ENCODE measurements at places on chromosomes 3 and 15.

- no peak for DNase-seq
Measured at GRCh38 chr3:148162132-148162531, 535.6 kb upstream of the AGTR1 start.

- DNase-seq: no peak
Measured at GRCh38 chr15:50808728-50809127, 43.2 kb upstream of the SPPL2A start.

- DNase-seq: no peak
Measured at GRCh38 chr15:79455361-79455760, 23.2 kb downstream of the MINAR1 start.

GRCh38 chr3:173275740-173276139 is 121.8 kb upstream of the NLGN1 start:
- no peak for DNase-seq

GRCh38 chr15:99631255-99631654 is 65.5 kb downstream of the MEF2A start:
- no peak for DNase-seq

DNA sequence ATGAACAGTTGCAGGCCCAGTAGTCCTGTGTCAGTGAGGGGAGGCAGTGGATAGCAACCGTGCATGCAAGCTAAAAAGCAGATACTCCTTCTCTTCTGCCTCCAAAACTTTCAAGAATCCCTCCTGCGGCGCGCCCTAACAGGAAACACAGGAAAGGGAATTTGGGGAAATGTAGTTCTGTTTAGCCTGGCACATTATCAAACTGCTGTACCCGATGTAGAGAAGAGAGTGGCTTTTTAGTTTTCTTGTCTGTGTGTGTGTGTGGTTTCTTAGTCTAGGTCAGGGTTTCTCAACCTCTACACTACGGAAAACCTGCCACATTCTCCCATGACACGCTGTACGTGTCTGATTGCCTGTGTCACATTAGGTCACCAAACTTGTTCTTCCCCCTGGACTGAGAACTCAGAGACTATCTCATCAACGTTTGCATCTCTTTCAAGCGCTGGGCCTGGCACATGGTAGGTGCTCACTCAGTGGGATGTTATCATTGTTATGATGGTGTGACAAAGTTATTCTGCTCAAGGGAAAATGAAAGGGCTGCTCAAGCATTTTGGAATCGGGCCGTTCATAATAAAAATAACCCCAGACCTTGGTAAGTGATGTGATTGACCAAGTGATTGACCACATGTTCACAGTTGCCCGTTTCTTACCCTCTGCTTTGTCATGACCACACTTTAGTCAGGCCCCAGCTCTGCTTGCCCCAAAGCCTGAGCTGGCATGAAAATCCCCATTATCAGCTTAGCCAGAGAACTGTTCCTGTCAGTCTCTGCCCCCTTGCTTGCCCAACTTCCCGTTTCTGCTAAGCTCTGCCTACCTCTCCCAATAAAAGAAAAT is 33.2 kb downstream of the TM4SF4 start:
- DNase-seq: no peak

DNA sequence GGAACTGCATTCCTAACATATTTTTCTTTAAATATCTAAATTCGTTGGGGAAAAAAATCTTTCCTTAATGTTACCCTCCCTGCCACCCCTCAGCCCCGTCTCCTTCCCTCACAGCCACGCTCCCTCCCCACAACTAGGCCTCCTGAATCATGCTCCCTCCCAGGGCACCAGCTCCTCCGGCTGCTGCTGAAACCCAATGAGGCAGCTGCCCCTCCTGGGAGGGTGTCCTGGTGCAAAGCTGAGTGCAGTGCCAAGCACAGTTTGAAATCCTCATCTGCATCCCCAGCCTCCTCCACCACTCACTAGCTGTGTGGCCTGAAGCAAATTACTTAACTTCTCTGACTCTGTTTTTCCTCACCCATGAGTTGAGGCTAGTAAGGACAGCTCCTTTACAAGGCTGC is 2.7 kb upstream of the NR2E3 start:
- no peak for DNase-seq

GRCh38 chr3:195224156-195224979 is 46.6 kb downstream of the XXYLT1 start:
- DNase-seq: no peak

DNA sequence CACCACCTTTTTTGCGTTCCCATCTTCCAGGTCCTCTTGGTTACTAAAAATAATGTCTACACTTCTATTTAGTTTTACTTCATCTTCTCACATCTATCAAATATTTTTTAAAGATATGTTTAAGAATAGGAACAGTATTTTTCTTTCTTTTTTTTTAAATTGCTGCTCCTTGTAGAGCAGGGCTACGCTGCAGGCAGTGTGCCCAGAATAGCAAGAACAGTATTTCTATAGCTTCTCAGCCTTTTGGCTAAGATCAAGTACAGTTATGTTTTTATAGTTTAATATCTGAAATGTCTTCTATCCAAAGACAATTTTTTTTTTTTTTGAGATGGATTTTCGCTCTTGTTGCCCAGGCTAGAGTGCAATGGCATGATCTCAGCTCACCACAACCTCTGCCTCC is 73.0 kb downstream of the MYO9A start:
- no peak for DNase-seq

- no peak for DNase-seq
Measured at GRCh38 chr15:69860921-69861320, 236.8 kb downstream of the TLE3 start.

DNA sequence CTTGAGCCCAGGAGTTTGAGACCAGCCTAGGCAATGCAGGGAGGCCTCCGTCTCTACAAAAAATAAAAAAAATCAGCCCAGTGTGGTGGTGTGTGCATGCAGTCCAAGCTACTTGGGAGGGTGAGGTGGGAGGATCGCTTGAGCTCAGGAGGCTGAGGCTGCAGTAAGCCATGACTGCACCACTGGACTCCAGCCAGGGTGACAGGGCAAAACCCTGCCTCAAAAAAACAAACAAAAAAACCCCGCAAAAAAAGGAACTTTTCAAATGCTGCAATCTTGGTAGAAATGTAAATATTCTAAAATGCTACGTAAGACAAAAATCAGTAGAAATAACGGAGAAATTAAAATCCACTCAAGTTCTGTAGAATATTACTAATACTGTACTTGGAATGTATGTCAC is 108.1 kb upstream of the MELTF start:
- DNase-seq: no peak

DNA sequence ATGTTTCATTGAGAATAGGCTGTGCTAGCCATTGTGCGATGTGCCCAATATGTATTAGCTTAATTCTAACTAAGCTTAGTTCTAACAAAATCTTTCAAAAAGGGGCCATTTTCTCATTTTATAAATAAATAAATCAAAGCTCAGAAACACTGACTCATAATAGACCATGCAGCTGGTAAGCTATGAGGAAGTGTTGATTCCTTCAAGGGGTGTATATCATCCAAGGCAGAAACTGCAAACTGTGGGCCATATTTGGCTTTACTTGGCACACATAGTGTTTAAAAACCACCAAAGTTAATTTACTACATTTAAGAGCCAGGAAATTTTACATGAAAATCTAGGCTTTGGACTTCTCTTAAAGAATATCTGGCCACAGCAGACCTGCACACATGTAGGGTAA is 136.5 kb downstream of the ZNF621 start:
- no peak for DNase-seq

GRCh38 chr3:15667484-15667883 is 65.9 kb downstream of the BTD start:
- no peak for DNase-seq

- DNase-seq: no peak
Measured at GRCh38 chr3:118974356-118975097, 60.1 kb downstream of the IGSF11 start.

- DNase-seq: no peak
Measured at GRCh38 chr3:165378761-165379160, 182.6 kb upstream of the SLITRK3 start.

DNA sequence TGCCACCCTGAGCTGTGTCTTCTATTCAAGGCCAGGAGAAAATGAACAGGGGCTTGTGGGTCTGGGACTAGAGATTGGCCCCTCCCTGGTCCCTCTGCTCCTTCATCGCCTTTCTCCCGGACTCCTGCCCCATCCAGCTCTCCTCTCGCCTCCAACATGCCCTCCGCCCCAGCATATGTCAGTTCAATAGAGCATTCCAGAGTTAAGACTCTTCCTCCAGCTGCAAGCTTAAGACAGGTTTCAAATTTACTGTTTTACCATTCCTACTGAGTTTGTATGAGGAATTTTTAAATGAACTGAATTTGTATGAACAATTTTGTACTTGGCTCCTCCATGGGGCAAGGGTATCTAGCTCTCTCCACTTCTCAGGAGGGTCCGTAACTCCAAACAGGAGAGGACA is 195.6 kb downstream of the TBC1D2B start:
- no peak for DNase-seq

GRCh38 chr15:55515491-55515890 is 7.5 kb upstream of the DNAAF4 start:
- no peak for DNase-seq

GRCh38 chr15:73991260-73991659 is 835 bp downstream of the STOML1 start:
- no peak for DNase-seq

GRCh38 chr3:48408823-48409281 is 21.0 kb downstream of the PLXNB1 start:
- DNase-seq: no peak

DNA sequence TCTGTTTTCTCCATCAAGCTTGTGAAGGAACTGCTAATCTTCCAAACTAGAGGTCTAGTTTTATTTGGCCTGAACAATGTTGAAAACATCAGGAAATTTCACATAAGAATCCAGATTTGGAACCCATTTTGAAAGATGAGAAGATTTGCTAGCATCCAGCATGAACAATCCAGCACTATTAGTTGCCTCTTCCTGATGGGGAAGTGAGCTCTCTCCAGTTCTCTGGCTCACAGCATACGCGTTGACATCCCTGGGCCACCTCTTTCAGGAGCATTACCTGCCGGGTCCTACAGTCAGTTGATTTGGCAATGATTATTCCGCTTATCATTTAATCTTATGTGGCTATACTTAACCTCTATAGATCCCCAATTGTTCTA is 10.9 kb downstream of the GPR87 start:
- DNase-seq: no peak

DNA sequence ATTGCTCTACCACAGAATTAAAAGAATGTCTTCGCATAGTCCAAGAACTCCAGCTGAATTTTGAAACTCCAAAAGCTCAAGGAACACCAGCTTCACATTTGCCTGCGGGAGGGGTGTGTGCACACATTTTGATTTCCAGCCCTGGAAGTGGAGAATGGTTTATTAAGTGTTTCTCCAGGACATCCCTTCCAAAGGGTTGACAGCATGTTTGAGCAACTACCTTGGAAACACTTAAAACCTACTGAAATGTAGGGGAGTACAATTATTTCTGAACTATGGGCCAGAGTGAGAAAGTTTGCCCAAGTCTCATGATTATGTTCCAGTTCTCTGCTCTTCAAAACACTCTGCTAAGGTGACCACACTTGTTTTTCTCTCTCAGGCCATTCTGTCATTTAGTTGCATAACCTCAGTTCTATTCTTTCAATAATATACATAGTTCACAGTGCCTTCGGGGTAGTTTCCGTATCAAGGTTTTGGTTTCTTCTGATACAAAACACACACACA is 7.9 kb downstream of the ACP3 start:
- DNase-seq: no peak

- DNase-seq: no peak
Measured at GRCh38 chr15:73564255-73564654, 68.9 kb downstream of the NPTN start.

- DNase-seq: no peak
Measured at GRCh38 chr3:35932995-35933394, 293.7 kb downstream of the ARPP21 start.

DNA sequence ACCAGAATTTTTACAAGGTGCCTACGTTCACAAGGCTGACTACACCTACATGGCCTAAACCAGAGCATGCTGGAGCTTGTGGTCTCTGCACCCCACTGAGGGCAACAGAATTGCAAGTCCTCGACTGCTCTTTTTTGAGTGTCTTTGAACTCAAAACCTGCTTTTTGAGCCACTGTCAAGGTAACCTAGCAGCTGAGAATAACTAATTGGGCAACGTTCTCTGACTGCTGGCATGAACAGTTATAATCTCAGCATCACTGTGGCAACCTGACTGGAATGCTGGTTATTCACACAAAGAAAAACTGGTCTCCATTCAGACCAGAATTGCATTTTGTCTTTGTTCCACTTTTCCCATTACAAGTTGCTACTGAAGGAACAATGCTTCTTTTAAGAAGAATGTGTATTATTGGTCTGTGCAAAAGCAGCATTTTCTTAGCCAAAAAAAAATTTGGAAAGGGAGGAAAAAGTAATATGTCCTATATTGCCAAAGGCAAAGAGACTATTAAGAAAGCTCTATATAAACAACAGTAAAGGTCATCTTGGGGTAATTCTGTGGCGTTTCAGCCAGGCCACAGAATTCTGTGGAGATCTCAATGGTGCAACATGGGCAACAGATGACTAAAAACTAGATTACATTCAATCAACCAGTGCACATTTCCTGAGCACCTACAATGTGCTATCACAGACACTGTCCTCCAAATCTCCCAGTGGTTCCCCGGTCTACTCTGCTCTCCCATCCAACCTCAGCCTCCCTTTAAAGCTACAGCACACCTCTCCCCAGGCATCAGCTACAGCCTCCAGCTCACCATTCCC is 76.8 kb downstream of the TNIK start:
- DNase-seq: no peak

DNA sequence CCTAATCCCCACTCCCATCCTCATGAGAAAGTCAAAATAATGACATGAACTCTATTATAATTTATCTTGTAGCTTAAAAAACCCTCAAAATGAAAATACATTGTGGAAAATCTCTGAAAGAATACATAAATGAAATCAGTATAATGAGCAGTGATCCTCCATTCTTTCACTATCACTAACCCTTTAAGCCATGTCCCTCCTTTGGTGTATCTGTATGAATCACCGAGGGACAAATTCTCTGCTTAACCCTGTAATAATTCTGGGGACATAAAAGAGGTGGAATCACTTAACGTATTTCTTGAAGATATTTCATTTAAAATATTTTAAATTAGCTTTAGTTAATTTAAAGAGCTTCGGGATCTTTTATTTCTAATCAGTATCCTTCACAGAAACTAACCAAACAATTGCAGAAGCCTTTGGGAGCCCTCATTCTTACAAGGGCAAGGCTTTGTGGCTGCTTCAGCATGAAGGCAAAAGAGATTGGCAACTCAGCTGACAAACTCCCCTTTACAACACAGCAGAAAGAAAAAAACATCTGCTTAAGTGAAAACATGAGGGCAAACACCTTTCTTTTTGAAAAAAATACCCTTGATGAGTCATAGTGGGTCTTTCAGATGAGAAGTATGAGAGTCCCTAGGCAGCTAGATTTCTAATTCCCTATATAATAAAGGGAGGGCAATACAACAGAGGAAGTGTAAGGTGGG is 44.0 kb upstream of the ALCAM start:
- DNase-seq: no peak

GRCh38 chr15:80915472-80915871 is 74.1 kb downstream of the MESD start:
- DNase-seq: no peak

- peak; percentile 40 for DNase-seq
Measured at GRCh38 chr15:59532770-59533379, 78.7 kb upstream of the GCNT3 start.

GRCh38 chr3:194310060-194310835 is 40.9 kb downstream of the CPN2 start:
- no peak for DNase-seq

All from activated naive CD4-positive, alpha-beta T cell treated with anti-CD3 and anti-CD28 coated beads, Interleukin-2, amount 50 U/mL, for 72 hours (primary cell).